Activated CD4-positive, alpha-beta T cell treated with anti-CD3 and anti-CD28 coated beads, Interleukin-2, amount 10 ng/mL, durations not matched to agents 7 days and 5 days (primary cell): ENCODE measurements at places on chromosomes 16 and 17. TPM values are rescaled to one million over a fixed set of nuclear protein-coding genes. Genes with fewer than 3 reads are reported as not detected.

- H3K4me1 ChIP-seq, result peaks cover 33% of the 10 kb centered on the region
- no peak for DNase-seq
- H3K27ac ChIP-seq, result peak overlapping the region; percentile 88
- H3K27me3 ChIP-seq, result no peaks in the 10 kb centered on the region
- peaks cover 73% of the 10 kb centered on the region for H3K36me3 ChIP-seq
- H3K4me3 ChIP-seq, result peak overlapping the region; percentile 80
Observed at GRCh38 chr16:3401719-3402397, 843 bp downstream of the ZNF174 start.

DNA sequence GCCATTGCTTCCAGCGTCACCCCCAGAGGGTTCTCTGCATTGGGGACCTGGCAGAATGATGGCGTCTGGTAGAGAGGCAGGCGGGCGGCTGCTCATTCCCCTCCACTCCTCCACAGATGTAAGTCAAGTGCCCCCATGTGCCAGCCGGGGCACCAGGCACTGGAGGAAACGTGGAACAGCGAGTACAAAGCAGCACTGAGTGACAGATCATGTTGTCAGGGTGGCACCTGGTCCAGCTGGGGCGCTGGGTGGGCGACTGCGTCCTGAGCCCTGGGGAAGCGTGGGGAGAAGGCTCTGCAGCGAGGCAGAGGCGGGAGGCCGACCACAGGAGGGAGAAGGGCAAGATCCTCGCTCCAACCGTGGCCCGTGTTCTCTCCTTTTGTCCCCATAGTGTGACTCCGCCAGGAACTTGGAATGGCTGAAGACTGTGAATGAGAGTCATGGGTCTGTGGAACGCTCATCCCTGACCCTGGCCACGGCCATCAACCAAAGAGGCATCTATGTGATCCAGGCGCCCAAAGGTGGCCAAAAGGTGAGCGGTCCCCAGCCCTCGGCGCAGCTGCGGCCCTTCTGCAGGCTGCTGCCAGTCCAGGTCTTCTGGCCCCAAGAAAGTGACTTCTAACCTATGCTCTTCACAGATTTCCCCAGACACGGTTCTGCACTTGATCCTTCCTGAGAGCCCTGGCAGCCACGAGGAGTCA, 76.7 kb downstream of the RNF213 start:
- no peak overlapping the region for H3K27ac ChIP-seq
- H3K27me3 ChIP-seq, result no peaks in the 10 kb centered on the region
- peaks cover 67% of the 10 kb centered on the region for H3K36me3 ChIP-seq
- H3K4me3 ChIP-seq, result no peak overlapping the region

GRCh38 chr16:3681206-3681605, 26.7 kb downstream of the DNASE1 start:
- no peaks in the 10 kb centered on the region for H3K27me3 ChIP-seq
- no peak overlapping the region for H3K27ac ChIP-seq
- DNase-seq, result no peak
- no peak overlapping the region for H3K4me3 ChIP-seq
- H3K36me3 ChIP-seq, result peaks cover 37% of the 10 kb centered on the region

CCL7 gene
- not detected for total RNA-seq

GRCh38 chr16:20181416-20181815, 107.7 kb upstream of the GPR139 start:
- H3K36me3 ChIP-seq, result no peaks in the 10 kb centered on the region
- no peak overlapping the region for H3K27ac ChIP-seq
- DNase-seq, result no peak
- no peaks in the 10 kb centered on the region for H3K4me1 ChIP-seq
- no peaks in the 10 kb centered on the region for H3K27me3 ChIP-seq

GRCh38 chr17:17752089-17752820, 71.0 kb downstream of the RAI1 start:
- H3K4me3 ChIP-seq, result peak overlapping the region; percentile 96
- peak overlapping the region; percentile 98 for H3K27ac ChIP-seq
- peaks cover 70% of the 10 kb centered on the region for H3K4me1 ChIP-seq
- DNase-seq, result peak; percentile 96

DNA sequence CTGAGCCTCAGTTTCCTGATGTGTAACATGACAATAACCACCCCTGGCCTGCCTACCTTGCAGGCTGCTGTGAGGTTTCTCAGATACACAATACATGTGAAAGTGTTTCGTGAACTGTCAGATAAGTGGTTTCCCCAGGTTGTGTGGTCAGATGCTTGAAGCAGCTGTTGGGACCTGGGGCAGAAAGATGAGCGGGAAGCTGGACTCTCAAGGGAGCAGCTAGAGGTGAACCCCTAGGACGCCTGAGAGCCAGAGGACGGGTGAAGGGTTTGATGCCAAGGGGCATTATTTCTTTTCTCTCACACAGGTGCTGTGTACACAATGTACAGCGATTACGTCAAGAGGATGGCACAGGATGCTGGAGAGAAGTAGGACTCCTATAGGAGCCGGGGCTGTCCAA, 2.3 kb downstream of the HIGD1B start:
- H3K36me3 ChIP-seq, result peaks cover 37% of the 10 kb centered on the region
- H3K27ac ChIP-seq, result peak overlapping the region; percentile 19
- no peaks in the 10 kb centered on the region for H3K27me3 ChIP-seq
- H3K4me3 ChIP-seq, result no peak overlapping the region
- DNase-seq, result no peak

TNRC6A gene
- 47.4 TPM for total RNA-seq

GRCh38 chr16:75584108-75584507, 17.9 kb downstream of the GABARAPL2 start:
- DNase-seq, result no peak
- H3K27ac ChIP-seq, result no peak overlapping the region
- no peaks in the 10 kb centered on the region for H3K27me3 ChIP-seq
- peaks cover 6% of the 10 kb centered on the region for H3K4me1 ChIP-seq

C16orf89 gene
- total RNA-seq, result not detected

- H3K4me1 ChIP-seq, result no peaks in the 10 kb centered on the region
- H3K27ac ChIP-seq, result no peak overlapping the region
- H3K4me3 ChIP-seq, result no peak overlapping the region
- DNase-seq, result no peak
- peaks cover 2% of the 10 kb centered on the region for H3K27me3 ChIP-seq
Observed at GRCh38 chr17:14459955-14460354, 159.1 kb downstream of the HS3ST3B1 start.
